ENCODE measurements at places on chromosomes 3 and 15.

DNA sequence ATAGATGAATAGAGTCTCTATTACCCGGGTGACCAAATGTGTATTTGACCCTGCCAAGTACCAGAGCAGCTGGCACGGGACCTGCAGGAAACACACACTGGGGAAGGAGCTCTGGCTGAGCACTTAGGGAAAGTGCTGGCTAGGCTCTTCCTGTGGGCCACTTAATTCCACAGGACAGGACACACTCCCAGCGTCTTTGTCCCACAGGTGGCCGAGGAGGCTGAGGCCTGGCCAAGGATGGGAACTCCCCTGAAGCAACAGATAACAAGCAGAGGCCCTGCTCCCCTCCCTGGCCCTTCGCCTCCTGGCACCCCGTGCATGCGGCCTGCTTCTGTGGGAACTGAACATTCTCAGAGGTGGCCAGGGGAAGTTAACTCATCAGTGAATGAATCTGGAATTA lies 180.8 kb downstream of the ATP10A start:
- DNase-seq = no peak

DNA sequence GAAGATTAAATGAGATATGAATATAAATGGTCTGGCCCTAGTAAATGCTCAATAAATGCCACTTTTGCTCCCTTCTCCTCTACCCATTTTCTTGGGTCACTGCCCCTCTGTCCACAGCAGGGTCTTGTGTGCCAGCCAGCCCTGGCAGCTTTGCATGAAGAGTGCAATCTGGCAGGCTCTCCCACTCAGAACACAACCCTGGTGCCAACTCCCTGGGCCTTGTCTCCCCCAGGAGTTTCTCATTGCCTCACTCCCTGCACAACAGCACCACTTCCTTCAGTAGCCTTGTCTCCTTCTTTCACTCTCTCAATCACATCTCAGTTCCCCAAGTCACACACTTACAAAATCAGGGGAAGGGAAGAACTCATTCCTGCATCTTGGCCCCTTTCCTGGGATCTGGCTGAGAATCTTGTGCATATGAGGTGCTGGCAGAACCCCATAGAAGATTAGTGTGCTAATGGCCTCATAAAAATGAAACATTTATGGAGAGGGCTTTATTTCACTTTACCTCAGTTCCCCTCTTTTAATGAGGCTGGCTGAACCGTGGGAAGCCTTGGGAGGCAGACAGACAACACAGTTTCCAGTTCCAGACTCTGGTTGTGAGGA lies 445.9 kb upstream of the PROK2 start:
- no peak for DNase-seq

GRCh38 chr3:27024493-27024892 lies 344.7 kb downstream of the NEK10 start:
- no peak for DNase-seq

GRCh38 chr3:35800960-35801459 lies 161.7 kb downstream of the ARPP21 start:
- DNase-seq = no peak

- no peak for DNase-seq
Observed at GRCh38 chr3:189786479-189787064, 155.4 kb downstream of the TP63 start.

- DNase-seq = no peak
Observed at GRCh38 chr3:177838766-177839350, 641.6 kb upstream of the TBL1XR1 start.

DNA sequence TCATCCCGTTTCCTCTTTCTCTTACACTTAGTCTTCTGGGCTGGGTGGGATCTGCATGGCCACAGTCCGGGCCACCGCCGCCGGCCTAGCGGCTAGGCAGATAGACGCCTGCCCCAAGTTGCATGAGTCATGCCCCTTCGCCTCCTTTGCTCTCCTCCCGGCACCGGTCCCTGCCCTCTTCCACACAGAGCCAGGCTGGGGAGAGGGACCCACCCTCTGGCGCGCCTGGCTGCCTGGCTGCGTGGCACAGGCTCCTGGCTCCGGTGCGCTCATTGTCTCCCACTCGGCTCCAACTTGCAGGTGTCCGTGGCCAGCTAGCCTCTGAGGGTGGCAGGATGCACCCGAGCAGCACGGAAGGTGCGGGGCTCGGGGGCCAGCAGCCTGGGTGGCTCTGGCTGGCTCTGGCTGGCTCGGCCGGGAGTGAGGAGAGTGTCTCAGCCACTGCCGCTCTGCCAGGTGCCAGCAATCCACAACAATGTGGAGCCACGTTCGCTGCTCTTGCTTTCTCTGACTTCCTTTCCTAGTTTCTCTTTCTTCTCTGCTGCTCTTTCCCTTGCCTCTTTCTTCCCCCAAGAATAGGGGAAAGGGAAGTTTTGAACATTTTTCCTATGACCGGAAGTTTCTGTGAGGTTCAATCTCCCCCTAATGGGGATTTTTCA lies 22.4 kb upstream of the MTHFS start:
- DNase-seq = no peak

GRCh38 chr3:151567477-151567876 lies 106.6 kb upstream of the IGSF10 start:
- no peak for DNase-seq

DNA sequence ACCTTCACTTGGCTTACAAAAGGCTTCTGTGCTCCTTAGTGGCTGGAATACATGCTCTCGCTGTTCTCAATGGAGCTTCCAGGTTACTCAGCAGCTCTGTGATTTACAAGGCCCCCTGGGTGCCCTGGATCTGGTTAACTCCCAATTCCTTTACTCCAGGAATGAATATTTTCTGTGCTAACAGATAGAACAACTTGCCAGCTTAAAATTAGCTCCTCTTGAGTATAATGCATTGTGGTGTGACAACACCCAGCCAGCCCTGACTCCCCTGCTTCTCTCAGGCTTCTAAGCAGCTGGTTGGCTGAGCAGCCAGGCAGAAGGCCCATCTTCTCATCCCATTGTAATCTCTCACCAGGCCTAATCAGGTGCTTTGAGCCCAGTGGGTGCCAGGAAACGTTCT lies 246.4 kb downstream of the ALCAM start:
- no peak for DNase-seq
